DMS79 (cell line): ENCODE measurements at places on chromosomes 6 and 20.

DNA sequence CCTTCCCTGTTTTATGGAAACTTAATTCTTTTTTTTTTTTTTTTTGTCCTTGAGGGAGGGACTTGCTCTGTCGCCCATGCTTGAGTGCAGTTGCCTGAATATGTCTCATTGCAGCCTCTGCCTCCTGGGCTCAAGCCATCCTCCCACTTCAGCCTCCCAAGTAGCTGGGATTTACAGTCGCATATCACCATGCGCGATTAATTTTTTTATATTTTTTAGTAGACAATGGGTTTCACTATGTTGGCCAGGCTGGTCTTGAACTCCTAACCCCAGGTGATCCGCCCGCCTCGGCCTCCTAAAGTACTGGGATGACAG is 654 bp downstream of the TMEM14C start:
- no peak for DNase-seq

DNA sequence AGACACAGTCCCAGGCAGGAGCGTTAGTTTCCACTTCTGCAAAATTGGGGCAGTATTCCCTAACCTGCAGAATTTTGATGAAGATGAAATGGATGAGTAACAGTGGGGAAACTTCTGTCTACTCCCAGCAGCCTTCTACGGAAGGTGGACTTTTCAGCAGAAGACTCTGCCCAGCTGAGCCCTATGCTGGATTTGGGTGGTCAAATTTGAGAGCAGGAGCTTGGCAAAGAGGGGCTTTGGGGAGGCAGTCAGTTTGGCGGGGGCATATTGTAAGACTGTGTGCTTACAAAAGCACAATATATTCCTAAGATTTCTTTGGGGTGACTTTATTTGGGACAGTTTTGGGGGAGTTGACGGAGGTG is 5.4 kb upstream of the SDCBP2 start:
- no peak for DNase-seq

DNA sequence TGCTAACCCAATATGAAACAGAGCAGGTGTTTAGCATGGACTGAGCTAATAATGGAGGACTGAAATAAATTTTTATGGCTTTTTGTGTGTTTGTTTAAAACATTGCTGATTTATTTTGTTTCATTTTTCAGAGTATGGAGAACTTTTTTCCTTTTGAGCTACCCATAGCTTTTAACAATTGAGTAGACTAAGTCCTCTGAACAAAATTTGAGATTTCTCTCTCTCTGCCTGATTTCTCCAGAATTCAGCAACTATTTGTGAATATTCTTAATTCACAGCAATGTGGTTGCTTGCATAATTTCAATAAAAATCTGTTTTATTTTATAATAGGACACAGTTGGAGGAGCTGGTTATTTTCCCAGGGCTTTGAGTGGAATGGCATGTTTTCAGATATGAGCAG is 103.7 kb downstream of the TPBG start:
- no peak for DNase-seq

DNA sequence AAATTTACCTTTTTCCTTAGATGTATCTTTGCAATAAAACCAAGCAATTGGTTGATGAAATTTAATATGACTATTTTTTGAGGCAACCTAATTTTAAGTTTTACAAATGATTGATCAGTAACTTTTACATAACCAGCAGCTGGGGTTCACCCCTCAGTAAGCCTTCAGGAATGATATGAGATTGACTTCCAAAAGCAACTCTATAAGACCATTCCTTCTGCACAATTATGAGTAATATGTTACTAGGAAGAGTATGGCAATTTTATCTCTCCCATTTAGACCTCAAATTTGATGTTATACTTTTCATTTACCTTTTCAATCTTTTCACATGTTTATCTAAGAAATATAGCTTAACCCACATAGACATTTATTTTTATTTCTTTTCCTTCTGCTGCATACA is 1546.3 kb downstream of the HACE1 start:
- DNase-seq, result no peak

- no peak for DNase-seq
Observed at GRCh38 chr6:74128536-74128935, 432.5 kb downstream of the CD109 start.

- DNase-seq, result no peak
Observed at GRCh38 chr20:48339190-48339985, 488.4 kb downstream of the PREX1 start.

DNA sequence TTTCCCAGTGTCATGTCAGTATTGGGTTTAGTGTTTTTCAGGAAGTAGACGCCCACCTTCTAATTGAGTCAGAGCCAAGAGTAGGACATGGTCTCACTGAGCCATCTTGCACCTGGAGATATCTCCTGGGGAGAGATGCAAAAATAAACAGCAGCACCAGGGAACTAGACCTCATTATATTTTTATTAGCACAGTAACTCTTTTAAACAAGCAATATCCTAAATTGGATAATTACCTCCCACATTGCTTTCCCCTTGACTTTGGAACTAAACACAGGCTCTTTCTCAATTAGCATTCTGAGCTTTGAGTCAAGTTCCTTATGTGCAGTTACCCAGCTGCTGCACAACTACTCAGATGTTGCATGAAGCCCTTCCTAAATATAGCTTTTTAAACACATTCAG is 175.4 kb downstream of the IBTK start:
- DNase-seq, result no peak

DNA sequence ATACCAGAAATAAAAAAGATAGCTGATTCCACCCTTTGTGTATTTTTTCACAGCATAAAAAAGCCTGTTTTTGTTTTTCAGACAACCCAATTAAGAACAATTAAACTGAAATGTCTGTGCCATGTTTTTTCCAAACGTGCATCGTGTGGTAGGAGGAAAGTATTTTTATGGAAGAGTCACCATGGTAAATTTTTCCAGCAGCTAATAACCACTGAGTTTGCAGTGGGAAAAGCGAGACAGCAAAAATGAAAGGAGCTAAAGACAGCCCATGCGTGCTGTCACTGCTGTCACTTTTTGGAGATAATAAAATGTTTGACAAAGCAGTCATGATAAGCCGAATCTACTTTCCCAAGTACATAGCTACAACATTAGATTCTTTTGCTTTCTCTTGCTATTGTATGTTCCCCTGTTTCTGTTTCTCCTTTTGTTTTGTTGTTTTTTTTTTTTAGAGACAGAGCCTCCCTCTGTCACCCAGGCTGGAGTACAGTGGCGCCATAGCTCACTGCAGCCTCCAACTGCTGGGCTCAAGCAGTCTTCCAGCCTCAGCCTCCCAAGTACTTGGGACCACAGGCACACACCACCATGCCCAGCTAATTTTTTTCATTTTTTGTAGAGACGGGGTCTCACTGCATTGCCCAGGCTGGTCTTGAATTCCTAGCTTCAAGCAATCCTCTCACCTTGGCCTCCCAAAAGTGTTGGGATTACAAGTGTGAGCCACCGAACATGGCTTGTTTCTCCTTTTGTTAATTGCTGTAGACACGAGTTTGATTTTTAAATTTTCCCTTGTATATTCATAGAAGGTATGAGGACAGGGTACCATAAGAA is 261.3 kb downstream of the TMEM242 start:
- DNase-seq, result no peak

DNA sequence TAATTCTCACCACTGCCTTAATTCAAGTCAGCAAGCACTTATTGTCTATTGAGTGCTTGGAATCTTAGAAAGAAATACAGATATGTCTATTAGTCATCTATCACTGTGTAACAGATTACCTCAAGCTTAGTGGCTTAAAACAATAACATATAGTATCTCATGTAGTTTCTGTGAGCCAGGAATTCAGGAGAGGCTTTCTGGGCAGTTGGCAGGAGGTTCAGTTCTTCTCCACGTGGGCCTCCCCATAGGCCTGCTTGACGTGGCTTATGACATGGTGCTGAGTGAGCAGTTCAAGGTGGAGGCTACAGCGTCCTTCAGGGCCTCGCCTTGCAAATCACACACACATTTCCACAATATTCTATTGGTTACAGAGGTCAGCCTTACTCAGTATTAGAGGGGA is 69.7 kb downstream of the DTD1 start:
- DNase-seq, result no peak

- no peak for DNase-seq
Observed at GRCh38 chr6:16663901-16664300, 97.4 kb downstream of the ATXN1 start.

- DNase-seq, result no peak
Observed at GRCh38 chr20:54228841-54229240, 21.0 kb downstream of the PFDN4 start.

- no peak for DNase-seq
Observed at GRCh38 chr6:108711826-108712225, 136.4 kb upstream of the ARMC2 start.

GRCh38 chr6:73644941-73645591 is 8.7 kb downstream of the SLC17A5 start:
- DNase-seq, result no peak

- no peak for DNase-seq
Observed at GRCh38 chr6:135212020-135212806, 31.1 kb downstream of the MYB start.

- DNase-seq, result no peak
Observed at GRCh38 chr6:153595903-153596302, 443.1 kb upstream of the OPRM1 start.

DNA sequence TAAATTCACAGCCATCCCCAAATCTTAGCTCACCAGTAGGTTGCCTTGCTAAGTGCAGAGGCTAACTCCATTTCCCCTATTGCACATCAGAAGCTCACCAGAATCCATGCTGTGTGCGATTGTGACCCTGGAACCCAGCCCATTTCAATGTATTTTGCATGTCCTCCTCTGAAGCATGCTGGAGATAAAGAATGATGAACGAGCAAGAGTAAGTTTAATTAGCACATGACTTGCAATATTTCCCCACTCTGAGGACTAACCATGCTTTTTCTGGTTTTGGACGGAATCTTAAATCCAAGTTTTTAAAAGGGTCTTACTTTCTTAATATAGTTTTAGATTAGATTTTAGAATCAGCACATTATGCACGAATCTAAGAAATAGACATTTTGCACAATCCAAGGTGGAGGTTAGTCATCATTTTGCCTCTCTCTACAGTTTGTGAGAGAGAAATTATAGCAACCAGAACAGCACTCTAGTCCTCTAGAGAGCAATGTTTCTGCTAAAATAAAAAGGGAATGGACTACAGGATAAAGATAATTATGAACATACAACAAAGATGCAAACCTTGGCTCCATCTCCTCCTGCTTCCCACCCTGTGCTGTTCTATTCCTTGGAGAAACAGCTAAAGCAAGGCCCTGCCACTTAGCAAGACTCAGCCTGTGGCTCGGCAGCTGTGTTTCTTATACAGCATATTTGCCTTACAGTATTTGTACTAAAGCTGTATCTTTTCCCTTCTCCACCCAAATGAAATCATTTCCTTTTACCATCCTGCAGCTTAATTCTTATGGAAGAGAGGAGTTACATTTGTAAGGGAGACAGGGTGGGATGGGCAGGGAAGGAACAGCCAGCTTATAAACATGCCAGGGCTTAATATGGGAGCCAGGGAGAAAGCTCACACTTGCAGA is 24.9 kb upstream of the LAMA4 start:
- no peak for DNase-seq

DNA sequence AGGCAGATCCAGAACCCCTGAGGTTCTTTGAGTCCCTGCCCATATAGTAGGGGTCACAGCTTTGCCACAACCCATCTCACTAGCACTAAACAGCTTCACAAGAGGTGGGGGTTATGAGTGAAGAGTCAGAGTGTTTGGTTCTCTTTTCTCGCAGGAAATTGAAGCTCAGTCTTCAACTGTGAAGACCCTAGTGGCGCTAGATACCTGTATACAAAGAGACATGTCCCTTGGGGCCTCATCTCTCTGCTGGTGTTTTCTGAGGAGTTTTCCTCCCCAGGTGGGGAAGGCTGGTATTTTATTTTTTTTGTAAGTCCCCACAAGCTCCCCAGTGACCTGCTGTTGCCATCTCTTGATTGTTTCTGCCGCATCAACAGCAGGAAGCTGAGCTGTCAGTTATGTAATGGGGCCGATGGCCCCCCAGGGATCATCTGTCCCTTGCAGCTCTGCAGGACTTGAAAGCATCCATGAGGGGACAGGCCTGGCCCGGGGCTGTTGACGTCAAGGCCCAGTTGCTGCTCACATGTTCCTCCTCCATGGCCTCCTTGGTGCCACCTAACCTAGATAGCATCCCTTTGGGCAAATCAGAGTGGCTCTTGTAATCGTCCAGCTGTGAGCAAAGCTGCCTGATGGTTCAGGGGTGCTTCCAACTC is 23.1 kb downstream of the STK35 start:
- no peak for DNase-seq

DNA sequence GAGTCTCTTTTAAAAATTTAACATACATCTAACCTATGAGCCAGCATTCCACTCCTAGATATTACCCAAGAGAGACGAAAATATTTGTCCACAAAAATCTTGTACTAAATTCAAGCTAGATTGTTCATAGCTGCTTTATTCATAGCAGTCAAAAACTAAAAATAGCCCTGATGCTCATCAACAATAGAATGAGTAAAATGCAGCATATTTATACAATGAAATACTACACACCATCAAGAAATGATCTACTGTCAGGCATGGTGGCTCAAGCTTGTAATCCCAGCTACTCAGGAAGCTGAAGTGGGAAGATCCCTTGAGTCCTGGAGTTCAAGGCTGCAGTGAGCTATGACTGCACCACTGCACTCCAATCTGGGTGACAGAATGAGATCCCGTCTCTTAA is 22.0 kb upstream of the SRC start:
- no peak for DNase-seq

GRCh38 chr6:154289818-154290508 is 66.6 kb downstream of the IPCEF1 start:
- DNase-seq, result no peak

DNA sequence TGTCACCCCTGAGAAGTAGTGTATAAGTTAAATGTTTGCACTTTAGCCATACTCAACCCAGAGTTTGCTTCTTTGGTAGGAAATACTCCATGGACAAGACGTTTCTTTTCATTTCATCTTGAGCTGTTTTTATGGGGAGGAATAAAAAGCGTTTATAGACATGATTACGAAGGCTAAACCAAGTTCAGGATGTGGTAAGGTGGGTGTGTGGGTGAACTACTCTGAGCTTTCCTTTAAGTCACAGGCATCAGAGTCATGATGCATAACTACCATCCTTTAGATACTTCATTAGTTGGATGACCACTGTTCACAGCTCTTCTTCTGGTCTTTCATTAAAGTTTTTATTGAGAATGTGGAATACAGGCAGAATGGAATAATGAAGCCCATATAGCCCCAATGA is 48.9 kb downstream of the EBF4 start:
- no peak for DNase-seq

DNA sequence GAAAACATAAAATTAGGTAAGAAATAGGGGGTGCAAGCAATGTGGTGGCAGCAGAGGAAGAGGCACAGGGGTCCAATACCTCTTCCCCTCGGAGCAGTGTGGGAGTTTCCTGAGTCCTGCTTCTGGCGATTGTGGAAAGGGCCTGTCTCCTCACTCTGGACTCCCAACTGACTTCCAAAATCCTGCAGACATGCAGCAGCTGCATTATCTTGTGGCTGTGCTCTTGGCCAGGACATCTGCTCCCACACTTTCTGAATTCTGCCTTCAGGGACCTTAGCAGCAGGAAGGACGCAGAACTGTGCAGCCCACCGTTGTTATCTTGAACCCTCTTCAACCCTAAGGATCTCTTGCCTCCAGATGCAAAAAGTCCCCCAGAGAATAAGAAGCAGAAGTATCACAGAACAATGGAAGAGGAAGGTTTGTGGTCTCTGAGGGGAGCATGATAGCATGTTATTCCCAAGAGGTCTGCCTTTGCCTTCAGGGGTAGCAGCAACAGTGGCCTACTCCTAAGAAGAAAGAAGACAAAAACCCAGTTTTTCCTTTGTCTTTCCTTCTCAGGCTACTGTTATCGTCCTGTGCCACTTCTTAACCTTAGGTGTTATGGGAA is 102.5 kb upstream of the EMILIN3 start:
- DNase-seq, result no peak
